ENCODE measurements at places on chromosomes 1 and 21.

DNA sequence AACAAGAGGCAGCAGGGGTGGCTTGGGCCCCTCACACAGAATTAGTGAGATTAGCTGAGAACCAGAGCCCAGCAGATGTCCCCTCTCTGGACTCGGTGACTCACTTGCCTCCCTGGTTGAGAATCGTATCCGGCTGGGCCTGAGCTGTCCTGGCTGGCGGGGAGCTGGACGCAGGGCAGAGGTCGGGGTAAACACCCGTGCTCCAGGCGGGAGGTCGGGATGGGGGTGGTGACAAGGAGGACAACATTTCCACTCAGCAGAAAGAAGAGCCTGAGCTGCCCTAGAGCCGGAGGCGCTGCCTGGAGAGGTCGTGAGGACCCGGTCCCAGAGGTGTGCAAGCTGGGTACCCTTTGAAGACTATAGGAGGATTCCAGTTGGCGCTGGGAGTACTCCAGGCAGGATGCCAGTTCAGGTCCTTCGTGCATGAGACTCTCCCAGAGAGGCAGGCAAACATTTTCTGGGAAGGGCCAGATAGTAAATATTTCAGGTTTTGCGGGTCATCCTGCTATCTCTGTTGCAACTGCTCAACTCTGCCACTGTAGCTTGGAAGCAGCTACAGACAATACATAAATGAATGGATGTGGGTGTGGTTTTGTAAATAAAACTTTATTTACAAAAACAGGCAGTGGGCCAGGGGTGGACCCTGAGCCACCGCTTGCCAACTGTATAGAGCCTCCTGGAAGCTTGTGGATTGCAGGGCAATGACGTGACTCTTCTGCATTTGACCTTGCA lies 116.8 kb upstream of the WNT4 start:
- peak; percentile 73 for DNase-seq
- no peak overlapping the region for H3K27ac ChIP-seq
- peaks cover 7% of the 10 kb centered on the region for H3K4me1 ChIP-seq

GRCh38 chr1:204314171-204314892 lies 45.4 kb downstream of the PLEKHA6 start:
- H3K27ac ChIP-seq: no peak overlapping the region
- H3K27me3 ChIP-seq: no peaks in the 10 kb centered on the region
- no peaks in the 10 kb centered on the region for H3K36me3 ChIP-seq
- no peaks in the 10 kb centered on the region for H3K4me1 ChIP-seq

- H3K36me3 ChIP-seq: no peaks in the 10 kb centered on the region
- no peaks in the 10 kb centered on the region for H3K27me3 ChIP-seq
- no peak overlapping the region for H3K27ac ChIP-seq
- H3K4me1 ChIP-seq: no peaks in the 10 kb centered on the region
Measured at GRCh38 chr1:216785737-216786136, 62.5 kb upstream of the ESRRG start.

DNA sequence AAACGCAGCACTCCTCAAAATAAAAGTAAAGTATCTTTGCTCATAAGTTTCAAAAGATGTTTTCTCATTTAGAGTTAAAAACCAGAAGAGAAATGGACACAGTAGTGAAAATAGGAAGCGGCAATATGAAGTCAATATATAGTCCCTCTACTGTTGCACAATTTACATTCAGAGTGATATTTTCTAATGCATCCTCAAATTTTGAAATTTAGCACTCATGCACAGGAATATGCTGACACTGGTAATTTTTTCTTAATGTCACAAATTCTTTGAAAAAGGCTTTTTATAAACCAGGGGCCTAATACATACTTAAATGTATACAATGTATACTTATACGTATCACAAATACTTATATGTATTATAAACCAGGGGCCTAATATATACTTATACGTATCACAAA lies 19.5 kb downstream of the ST7L start:
- no peak overlapping the region for H3K4me3 ChIP-seq
- H3K27me3 ChIP-seq: no peaks in the 10 kb centered on the region
- H3K4me1 ChIP-seq: no peaks in the 10 kb centered on the region
- no peaks in the 10 kb centered on the region for H3K36me3 ChIP-seq
- no peak for DNase-seq
- no peak overlapping the region for H3K27ac ChIP-seq

- H3K4me1 ChIP-seq: peaks cover 4% of the 10 kb centered on the region
- H3K27ac ChIP-seq: no peak overlapping the region
- no peaks in the 10 kb centered on the region for H3K36me3 ChIP-seq
- H3K4me3 ChIP-seq: no peak overlapping the region
- no peak for DNase-seq
Measured at GRCh38 chr1:206911064-206911663, 10.6 kb downstream of the FCMR start.

DNA sequence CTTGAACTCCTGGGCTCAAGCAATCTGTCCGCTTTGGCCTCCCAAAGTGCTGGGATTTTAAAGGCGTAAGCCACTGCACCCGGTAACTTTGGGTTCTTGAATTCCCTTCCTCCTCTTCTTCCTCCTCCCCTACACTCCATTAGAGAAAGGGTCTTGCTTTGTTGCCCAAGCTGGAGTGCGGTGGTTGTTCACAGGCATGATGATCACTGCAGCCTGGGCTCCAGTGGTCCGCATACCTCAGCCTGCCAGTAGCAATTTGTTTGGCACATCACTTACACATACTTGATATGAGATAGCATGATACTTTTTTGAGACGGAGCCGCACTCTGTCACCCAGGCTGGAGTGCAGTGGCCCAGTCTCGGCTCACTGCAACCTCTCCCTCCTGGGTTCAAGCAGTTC lies 2.2 kb downstream of the DEGS1 start:
- H3K4me3 ChIP-seq: no peak overlapping the region
- H3K27me3 ChIP-seq: no peaks in the 10 kb centered on the region
- no peak overlapping the region for H3K27ac ChIP-seq
- no peak for DNase-seq
- H3K4me1 ChIP-seq: peaks cover 4% of the 10 kb centered on the region

DNA sequence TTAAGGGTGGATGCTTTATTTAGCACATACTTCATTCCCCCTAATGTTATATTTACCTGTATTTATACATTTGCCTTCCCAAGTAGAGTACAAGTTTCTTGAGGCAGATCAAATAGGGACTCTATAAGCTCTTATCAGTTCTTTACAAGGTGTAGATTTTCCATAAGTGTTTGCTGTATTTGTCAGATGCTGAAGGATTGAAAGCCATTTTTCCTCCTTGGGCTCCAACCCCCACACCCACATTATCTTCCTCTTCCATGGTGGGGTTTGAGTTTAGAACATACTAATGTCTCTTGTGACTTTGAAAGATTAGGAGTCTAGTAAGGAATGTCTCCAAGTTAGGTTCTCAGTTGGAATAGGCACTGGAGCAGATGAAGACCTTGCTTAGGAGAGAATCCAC lies 2.4 kb upstream of the CHI3L2 start:
- no peaks in the 10 kb centered on the region for H3K27me3 ChIP-seq
- no peaks in the 10 kb centered on the region for H3K36me3 ChIP-seq
- H3K4me1 ChIP-seq: peaks cover 4% of the 10 kb centered on the region
- no peak overlapping the region for H3K4me3 ChIP-seq
- H3K27ac ChIP-seq: no peak overlapping the region

DNA sequence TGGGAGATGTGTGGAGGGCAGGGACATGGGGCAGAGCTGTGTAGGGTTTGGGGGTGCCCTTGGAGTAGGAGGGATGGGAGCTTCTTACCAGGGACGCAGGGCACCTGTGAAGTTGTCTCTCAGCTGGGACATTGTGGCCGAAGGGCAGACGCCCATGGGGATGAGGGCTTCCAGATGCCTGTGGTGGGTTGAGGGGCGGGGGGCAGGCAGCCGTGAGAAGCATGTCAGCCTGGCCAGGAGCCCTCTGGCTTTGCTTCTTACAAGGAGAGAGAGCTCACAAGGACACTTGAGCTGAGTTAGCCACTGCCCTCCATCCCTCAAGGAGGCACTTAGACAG lies 8.5 kb downstream of the A3GALT2 start:
- DNase-seq: no peak
- H3K27ac ChIP-seq: no peak overlapping the region
- no peaks in the 10 kb centered on the region for H3K27me3 ChIP-seq
- H3K4me3 ChIP-seq: no peak overlapping the region
- no peaks in the 10 kb centered on the region for H3K36me3 ChIP-seq
- no peaks in the 10 kb centered on the region for H3K4me1 ChIP-seq

DNA sequence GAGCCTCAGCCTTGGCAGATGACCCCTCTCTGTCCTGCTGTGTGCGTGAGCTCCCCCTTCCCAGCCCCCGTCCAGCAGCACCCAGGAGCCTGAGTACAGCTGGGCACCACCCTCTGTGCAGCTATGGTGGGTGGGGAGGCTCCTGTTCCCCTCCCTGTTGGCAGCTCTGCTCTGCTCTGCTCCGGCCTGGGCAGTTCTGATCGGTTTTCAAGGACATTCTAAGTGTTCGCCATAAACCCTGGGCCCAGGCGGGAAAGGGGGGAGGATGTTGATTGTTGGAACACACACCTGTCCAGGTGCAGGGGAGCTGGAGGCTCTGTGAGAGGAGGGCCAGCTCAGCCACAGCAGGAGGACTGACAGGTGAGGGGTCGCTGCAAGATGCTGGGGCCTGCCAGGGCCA lies at the start of gene CLCNKB:
Gene CLCNKB (plus strand): TSS at position 262 of the 400 bp plus-strand sequence. CDS start 711 bp downstream, outside the sequence.
- H3K27ac ChIP-seq: peak within 1 kb of the TSS; percentile 71
- H3K27me3 ChIP-seq: no peaks in the 10 kb centered on the region

DNA sequence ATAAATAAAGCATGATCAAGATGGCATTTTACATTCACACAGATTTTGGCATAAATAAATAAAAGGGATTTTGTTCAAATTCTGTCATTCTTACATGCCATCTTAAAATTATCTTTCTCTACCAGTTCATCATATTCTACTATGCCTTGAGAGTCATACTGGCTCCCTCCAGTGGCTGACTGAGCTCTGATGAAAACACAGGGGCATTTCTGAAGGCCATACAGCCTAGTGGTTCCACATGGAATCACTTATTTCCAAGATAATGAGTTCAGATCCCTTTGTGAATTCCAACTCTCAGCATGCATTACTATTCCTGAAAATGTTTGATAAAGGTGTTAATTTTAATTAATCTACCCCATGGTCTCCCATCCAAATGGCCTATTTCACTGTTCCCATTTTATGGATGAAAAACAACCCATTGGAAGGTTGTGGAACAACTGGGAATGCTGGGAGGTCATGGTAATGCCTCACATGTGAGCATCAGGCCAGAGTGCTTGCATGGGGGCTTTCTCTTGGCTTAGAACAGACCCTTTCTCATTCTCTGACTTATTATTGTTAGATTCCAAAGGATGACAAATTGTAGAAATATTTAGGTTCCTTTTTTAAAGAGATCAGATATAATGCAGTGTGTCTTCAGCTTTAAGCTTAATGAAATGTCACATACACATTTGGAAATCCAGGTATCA lies 622.4 kb upstream of the PKN2 start:
- H3K4me1 ChIP-seq: no peaks in the 10 kb centered on the region
- H3K36me3 ChIP-seq: no peaks in the 10 kb centered on the region
- no peak for DNase-seq

DNA sequence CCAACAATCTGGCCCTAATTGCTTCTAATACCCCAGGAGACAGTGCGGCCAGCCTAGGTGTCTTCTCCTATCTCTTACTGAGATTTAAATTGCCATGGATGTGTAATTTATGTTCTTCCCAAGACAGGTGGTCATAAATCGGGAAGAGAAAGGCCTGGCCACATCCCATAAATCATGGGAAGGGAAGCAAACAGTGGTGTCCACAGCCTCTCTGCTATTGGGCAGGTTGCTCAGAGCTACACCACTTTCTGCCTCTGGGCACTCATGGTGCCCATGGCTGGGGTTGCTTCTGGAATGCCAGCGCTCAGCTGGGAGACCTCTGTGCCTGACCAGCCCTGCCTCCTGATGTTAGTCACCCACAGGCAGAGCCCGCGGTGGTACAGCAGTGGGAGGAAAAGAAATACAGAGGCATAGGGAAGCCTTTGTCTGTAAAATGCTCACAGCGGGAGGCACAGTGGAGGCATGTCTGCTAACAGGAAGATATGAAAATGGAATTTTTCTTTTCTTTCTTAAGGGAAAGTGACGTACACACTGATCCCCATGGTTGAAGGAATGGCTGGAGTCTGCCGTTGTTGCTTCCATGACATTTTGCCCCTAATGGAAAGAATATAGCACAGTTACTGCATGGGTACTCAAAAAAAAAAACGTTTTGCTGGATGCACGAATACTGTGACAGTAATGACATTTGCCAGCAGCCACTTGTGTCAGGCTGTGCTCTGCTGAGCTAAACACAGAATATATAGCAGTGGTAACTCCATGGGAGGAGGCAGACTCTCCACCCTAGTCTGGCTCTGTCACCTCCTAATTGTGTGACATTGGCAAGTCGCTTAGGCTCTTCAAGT lies 21.9 kb downstream of the MTARC1 start:
- no peaks in the 10 kb centered on the region for H3K36me3 ChIP-seq
- no peak for DNase-seq
- no peak overlapping the region for H3K27ac ChIP-seq
- no peak overlapping the region for H3K4me3 ChIP-seq
- no peaks in the 10 kb centered on the region for H3K27me3 ChIP-seq
- no peaks in the 10 kb centered on the region for H3K4me1 ChIP-seq

DNA sequence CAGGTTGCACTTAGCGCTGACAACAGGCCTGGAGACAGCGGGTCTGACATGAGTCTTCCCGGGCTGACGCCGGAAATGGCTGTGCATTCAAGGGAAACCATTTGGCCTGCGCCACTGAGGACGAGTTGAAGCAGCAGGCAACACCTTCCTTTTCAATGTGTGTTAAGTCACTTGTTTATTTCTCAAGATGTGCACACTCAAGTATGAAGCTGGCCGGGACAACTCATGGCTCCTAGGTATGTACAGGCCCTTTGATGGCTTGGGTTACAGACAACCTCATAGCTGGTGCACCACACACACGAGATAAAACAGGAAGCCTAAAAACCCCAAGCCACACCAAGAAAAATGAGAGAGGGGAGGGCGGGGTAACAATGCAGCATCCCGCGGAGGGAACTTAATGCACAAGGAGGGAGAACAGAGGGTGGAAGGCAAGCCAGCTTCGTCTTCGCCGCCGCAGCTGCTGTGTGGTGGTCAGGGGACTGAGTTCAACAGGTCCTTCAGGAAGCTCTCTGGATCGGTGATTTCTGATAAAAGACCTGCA lies 118.0 kb upstream of the IFFO2 start:
- no peaks in the 10 kb centered on the region for H3K27me3 ChIP-seq
- H3K36me3 ChIP-seq: no peaks in the 10 kb centered on the region
- no peaks in the 10 kb centered on the region for H3K4me1 ChIP-seq
- no peak overlapping the region for H3K27ac ChIP-seq
- no peak for DNase-seq

Measured in ovary (tissue), 10 donors.